ENCODE measurements at places on chromosomes 5 and 9.

DNA sequence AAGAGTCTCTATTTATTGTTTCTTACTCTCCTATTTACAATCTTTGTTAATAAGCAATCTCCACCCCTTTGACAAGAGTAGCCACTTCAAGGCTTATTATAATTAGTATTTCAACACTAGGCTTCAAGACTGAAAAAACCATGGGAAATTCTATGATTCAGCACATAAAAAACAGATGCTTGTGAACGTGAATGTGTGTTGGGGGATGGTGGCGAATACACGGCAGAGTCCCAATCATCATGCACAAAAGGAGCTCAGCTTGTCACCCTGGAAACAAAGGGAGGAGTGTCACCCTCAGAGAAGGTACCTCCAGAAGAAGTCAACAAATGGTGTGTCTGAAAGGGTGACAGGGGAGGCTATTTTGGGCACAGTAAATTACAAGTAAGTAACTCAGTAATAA lies 157.2 kb upstream of the RETREG1 start:
- no peak for DNase-seq

DNA sequence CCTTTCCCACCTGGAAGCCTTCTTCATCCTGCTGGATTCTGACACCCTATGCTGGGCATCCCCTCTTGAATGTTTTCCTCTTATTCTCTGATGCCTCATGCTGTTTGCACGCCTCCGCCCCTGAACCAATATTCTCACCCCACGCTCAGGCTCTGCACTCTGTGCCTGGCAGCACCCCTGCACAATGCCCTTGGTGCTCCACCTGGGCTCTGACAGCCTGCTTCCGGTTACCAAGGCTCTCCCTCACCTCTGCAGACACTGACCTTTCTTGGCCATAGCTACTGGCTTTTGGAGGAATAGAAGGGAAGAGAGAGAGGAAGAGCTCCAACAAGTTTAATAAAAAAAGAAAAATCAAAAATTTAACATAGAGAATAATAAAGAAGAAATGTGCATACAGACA lies 108.7 kb upstream of the SHB start:
- no peak for DNase-seq

- no peak for DNase-seq
Measured at GRCh38 chr9:112242147-112242804, 67.2 kb upstream of the SUSD1 start.

DNA sequence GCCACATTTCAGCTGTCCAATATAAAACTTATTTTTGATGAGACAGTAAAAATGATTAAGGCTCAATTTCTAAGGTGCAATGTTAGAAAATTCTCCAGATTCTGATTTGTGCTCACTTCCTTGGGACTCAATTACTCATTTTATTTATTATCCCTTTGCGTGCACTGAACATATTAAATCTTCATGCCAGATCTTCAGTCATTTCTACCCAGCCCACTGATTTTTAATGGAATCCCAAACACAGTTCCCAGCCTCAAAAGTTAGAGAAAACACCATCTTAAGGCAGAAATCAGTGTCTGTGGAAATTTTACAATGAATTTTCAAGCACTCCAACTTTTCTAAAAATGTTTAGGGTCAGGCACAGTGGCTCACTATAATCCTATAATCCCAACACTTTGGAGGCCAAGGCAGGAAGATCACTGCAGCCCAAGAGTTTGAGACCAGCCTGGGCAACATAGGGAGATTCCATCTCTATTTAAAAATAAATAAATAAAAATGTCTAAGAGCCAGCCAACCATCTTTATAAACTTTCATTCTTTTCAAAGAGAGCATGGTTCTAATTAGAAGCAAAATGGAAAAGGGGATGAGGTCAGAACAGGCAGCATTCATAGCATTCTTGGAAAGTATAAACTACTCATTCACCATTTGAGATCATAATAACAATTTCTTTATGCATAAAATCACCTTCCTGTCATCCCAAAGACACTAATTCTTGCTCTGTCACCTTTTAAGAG lies 53.7 kb downstream of the TLE1 start:
- DNase-seq: no peak

GRCh38 chr5:96035796-96036195 lies 74.1 kb upstream of the ELL2 start:
- no peak for DNase-seq

- DNase-seq: peak; percentile 32
Measured at GRCh38 chr5:179166886-179167841, 107.0 kb downstream of the ZNF354C start.

DNA sequence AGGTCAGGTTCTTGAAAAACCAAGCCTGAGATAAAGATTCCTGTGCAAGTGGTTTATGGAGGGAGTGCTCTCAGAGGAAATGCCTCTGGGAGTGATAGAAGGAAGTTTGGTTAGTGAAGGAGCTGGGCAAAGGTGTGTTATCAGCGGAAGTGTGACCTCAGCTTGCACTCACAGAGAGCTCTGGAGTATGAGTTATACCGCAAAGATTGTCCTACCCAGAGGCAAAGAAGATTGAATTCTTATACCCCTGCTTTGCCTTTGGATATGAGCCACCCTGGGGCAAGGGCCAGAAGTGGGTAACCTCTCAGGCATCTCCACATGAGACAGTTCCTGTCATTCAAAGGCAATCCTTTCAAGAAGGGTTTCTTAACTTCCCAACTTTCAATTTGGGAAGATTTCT lies 145.6 kb downstream of the MUSK start:
- no peak for DNase-seq

GRCh38 chr9:1429297-1429696 lies 379.1 kb downstream of the DMRT2 start:
- DNase-seq: no peak
